ENCODE measurements at places on chromosomes 3 and 15.

- DNase-seq, result no peak
These were observed 13.4 kb downstream of the SPICE1 start for GRCh38 chr3:113501597-113501996.

GRCh38 chr3:136068708-136069107 is 103.2 kb downstream of the PPP2R3A start:
- DNase-seq, result no peak

DNA sequence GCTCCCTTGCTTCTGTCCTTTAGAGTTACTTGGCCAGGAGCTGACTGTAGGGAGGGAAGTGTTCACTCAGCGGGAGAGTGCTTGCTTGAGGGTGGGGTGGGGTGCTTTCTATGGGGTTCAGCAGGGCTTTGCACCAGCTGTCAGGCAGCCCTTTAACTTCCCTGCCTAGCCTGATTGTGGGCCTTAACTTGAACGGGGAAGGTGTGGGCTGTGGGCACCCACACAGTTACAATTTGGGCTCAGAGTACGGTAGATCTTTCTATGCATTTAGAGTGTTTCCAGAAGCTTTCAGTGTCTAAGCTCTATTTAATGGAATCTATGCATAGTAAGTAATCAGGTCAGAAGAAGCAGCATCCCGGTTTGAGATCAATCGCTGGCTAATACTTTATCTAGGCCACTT is 48.2 kb upstream of the SKOR1 start:
- DNase-seq, result no peak

DNA sequence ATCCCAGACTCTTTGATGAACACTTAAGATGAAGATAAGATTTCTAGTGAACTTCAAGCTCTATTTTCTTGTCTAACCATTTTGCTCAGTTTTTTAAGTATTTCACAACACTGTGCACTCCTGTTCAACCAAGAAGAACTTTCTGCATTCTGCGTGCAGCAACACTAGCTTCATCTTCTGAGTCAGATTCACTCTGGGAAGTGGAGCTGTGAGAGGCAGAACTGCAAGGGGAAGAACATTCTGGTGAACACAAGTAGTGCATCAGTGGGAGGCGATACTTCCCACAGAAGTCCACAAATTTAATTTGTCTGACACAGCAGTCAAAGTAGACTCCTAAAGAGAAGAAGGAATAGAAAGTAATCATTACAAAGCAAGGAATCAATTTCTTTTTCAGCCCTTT is 18.1 kb downstream of the LRRC58 start:
- no peak for DNase-seq

- DNase-seq, result no peak
These were observed 773.8 kb downstream of the MECOM start for GRCh38 chr3:168889666-168890065.

DNA sequence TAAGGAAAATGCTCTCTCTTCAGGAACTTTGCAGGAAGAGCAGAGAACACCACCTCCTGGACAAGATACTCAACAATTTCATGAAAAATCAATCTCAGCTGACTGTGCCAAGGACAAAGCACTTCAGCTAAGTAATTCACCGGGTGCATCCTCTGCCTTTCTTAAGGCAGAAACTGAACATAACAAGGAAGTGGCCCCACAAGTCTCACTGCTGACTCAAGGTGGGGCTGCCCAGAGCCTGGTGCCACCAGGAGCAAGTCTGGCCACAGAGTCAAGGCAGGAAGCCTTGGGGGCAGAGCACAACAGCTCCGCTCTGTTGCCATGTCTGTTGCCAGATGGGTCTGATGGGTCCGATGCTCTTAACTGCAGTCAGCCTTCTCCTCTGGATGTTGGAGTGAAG is 200.5 kb downstream of the AKAP13 start:
- DNase-seq, result no peak

DNA sequence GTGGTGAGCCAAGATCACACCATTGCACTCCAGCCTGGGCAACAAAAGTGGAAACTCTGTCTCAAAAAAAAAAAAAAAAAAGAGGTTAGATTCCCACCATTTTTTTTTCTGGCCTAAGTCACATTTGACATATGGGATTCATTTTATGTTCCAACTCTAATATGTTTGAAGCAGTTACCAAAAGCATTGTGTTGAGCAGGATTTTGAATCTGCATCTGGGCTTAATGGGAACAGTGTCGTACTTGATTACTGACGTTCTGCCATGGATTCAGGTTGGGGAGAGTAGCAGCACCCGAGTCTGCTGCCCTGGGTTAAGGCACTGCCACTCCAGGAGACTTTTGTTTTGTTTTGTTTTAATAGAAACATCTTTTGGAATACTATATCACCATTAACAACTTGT is 348.7 kb upstream of the TBL1XR1 start:
- no peak for DNase-seq

DNA sequence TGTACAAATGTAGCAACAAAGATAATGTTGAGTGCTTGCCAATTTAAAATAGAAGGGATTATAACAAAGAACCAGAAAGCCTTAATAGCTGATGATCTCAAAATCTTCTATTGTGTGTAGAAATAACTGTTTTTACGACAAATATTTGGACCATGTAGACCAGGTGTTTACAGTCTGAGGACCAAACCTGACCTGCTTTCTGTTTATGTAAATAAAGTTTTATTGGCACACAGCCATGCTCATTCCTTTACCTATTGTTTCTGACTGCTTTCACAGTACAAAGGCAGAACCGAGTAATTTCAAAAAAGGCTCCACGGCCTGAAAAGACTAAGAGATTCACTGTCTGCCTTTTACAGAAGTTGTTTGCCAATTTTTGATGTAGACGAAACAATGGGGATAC is 91.8 kb downstream of the GOLIM4 start:
- no peak for DNase-seq

Measured in activated T-helper 9 cell treated with anti-CD3 and anti-CD28 coated beads, Interleukin-2, amount 50 U/mL, for 16 hours (primary cell).